ENCODE measurements at places on chromosomes 2 and 18. TPM values are rescaled to one million over a fixed set of nuclear protein-coding genes. Genes with fewer than 3 reads are reported as not detected.

LRATD1 gene
- not detected for total RNA-seq

CNRIP1 gene
- total RNA-seq = not detected

LRP1B gene
- total RNA-seq = not detected

GREB1L gene
- total RNA-seq = not detected

PLCD4 gene
- 0.30 TPM for total RNA-seq

GRCh38 chr2:96514521-96514920 lies 9.4 kb upstream of the NEURL3 start:
- no peak for DNase-seq
- H3K27me3 ChIP-seq = no peaks in the 10 kb centered on the region
- H3K36me3 ChIP-seq = peaks cover 19% of the 10 kb centered on the region
- no peaks in the 10 kb centered on the region for H3K4me1 ChIP-seq

- no peaks in the 10 kb centered on the region for H3K27me3 ChIP-seq
- H3K4me3 ChIP-seq = no peak overlapping the region
- H3K4me1 ChIP-seq = no peaks in the 10 kb centered on the region
Observed at GRCh38 chr18:73153271-73153670, 285.5 kb upstream of the NETO1 start.

- H3K36me3 ChIP-seq = no peaks in the 10 kb centered on the region
- no peak for DNase-seq
- H3K27ac ChIP-seq = no peak overlapping the region
- peaks cover 3% of the 10 kb centered on the region for H3K27me3 ChIP-seq
Observed at GRCh38 chr2:100243631-100244030, 78.7 kb downstream of the LONRF2 start.

DNA sequence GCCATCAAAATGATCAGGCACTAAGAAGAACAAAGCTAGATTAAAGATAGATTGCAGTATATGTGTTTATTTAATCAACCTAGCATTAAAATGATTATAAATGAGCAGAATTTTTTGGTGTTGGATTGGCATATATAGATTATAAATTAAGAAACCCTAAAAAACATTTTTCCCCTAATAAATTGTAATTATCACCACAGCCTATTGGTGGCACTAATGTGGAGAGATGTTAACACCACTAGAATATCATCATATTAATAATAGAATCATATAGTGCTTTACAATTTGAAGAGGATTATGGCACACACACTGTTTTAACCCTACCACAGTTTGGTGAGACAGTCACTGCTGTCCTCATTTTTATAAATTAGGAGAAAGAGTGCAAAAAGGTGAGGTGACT lies 112.4 kb upstream of the RND3 start:
- H3K27ac ChIP-seq = no peak overlapping the region
- no peaks in the 10 kb centered on the region for H3K27me3 ChIP-seq
- DNase-seq = no peak
- no peaks in the 10 kb centered on the region for H3K4me1 ChIP-seq

- H3K27me3 ChIP-seq = no peaks in the 10 kb centered on the region
- DNase-seq = no peak
- H3K27ac ChIP-seq = no peak overlapping the region
- no peak overlapping the region for H3K4me3 ChIP-seq
- H3K4me1 ChIP-seq = no peaks in the 10 kb centered on the region
- H3K36me3 ChIP-seq = no peaks in the 10 kb centered on the region
Observed at GRCh38 chr2:164498836-164499235, 122.4 kb downstream of the GRB14 start.

- H3K27ac ChIP-seq = no peak overlapping the region
- no peak overlapping the region for H3K4me3 ChIP-seq
- H3K4me1 ChIP-seq = peaks cover 81% of the 10 kb centered on the region
Observed at GRCh38 chr18:77111449-77111848, 21.1 kb downstream of the MBP start.

DNA sequence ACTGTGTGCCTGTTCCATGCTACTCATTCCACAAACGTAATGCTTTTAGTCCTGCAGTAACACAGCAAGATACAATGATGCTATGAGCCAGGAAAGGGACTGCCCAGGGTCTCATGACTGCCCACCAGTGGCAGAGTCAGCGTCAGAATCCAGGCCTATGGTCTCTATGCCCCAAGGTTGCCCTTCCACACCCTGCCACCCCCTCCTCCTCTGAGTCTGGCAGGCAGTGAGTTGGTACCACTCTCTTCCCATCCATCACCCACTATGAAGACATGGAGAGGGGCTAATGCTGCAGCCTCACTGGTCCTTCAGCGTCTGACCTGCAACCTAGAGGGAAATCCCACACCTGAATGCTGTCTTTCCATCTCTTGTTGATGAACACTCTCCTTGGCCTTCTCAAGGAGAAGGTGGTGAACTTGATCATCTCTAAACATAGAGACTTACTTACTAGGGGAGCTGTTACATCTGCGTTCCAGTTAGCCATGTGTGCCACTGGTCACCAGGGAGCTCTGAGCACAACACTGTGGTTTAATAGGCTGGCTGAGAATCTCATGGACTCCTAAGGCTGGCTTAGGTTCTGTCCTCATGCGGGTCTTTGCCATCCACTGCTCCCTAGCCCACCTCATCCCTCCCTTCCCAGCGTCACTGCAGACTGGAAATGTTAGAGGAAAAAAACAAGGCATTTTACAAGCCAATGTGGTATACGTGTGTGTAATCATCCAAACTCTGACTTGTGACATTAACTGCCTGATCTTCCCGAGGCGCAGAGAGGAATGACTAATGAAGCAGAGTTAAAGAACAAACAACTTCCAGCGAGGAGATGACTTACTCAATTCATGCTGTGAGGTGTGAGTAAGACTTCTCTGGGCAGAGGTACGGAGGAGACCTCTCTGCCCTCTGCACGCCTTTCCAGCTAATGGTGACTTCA lies 28.8 kb downstream of the STEAP3 start:
- no peak for DNase-seq
- H3K27me3 ChIP-seq = no peaks in the 10 kb centered on the region
- H3K27ac ChIP-seq = no peak overlapping the region

GRCh38 chr2:60555066-60555782 lies 1.8 kb upstream of the BCL11A start:
- DNase-seq = peak; percentile 76
- peak overlapping the region; percentile 73 for H3K4me3 ChIP-seq
- peaks cover 78% of the 10 kb centered on the region for H3K27me3 ChIP-seq
- H3K4me1 ChIP-seq = peaks cover 30% of the 10 kb centered on the region

- H3K36me3 ChIP-seq = no peaks in the 10 kb centered on the region
- peaks cover 9% of the 10 kb centered on the region for H3K27me3 ChIP-seq
- H3K4me1 ChIP-seq = no peaks in the 10 kb centered on the region
Observed at GRCh38 chr2:3108105-3108504, 269.5 kb downstream of the EIPR1 start.

- peak overlapping the region; percentile 87 for H3K27ac ChIP-seq
- H3K27me3 ChIP-seq = no peaks in the 10 kb centered on the region
- no peak for DNase-seq
Observed at GRCh38 chr18:12839057-12839525, 44.9 kb downstream of the PTPN2 start.

DNA sequence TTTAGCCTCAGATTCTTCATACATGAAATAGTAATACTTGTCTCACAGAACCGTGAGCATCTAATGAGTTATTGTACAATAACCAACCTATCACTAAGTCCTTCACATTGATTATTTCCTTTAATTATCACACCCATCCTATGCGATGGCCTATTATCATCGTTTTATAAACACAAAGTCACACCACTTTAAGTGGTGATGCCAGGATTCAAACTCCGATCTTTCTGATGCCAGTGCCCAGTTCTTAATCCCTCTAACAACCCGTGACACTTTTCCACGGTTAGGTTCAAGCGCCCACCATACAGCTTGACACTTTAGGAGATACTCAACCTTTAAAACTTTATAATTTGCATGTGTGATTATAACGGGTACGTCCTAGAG lies 523 bp upstream of the ALMS1 start:
- no peak for DNase-seq
- H3K4me1 ChIP-seq = peaks cover 21% of the 10 kb centered on the region
- H3K4me3 ChIP-seq = peak overlapping the region; percentile 89
- no peaks in the 10 kb centered on the region for H3K36me3 ChIP-seq
- peak overlapping the region; percentile 79 for H3K27ac ChIP-seq
- peaks cover 11% of the 10 kb centered on the region for H3K27me3 ChIP-seq

GRCh38 chr2:63667132-63667700 lies 78.5 kb downstream of the MDH1 start:
- no peak overlapping the region for H3K27ac ChIP-seq
- DNase-seq = no peak
- H3K36me3 ChIP-seq = no peaks in the 10 kb centered on the region
- no peak overlapping the region for H3K4me3 ChIP-seq

DNA sequence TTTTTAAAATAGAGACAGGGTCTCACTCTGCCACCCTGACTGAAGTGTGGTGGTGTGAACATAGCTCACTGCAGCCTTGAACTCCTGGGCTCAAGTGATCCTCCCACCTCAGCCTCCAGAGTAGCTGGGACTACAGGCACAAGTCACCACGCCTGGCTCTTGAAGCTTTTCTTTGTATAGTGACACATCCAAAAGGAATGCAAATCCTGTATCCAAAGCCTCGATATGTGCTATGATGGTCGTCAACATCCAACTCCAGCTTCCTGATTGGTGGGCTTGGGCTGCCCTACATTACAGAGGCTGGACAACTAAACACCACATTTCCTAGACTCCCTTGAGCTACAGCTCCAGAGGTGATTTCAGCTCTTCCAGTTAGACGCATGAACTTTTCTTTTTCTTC lies 101.7 kb upstream of the PGAP1 start:
- H3K36me3 ChIP-seq = peaks cover 77% of the 10 kb centered on the region
- no peak overlapping the region for H3K27ac ChIP-seq
- DNase-seq = no peak

DNA sequence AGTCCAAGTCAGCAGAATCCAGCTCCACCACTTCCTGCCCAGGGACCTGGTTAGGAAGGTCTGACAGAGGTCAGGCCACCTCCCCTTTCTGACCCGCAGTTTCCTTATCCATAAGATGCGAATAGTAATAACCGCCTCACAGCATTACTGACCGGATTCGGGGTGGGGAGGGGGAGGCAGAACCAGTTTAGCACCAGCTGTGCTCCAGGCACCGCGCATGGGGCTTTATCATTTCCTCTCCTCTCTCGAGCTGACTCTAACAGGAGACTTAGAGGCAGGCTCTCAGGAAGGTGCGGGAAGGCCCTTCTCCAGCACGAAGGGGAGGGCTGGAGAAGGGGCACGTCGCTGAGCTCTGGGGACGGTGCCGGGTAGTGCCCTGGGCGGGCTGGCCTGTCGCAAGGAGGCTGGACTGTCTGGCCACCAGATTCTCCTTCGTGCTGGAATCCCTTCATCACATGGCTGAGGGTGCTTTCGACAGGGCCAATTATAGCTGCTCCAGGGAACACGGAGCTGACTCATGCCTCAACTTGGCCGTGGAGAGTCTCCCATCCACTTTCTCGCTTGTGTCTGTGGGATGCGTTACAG lies 5.7 kb downstream of the EHD3 start:
- H3K27ac ChIP-seq = no peak overlapping the region
- peaks cover 2% of the 10 kb centered on the region for H3K27me3 ChIP-seq
- H3K4me3 ChIP-seq = no peak overlapping the region
- no peaks in the 10 kb centered on the region for H3K36me3 ChIP-seq
- H3K4me1 ChIP-seq = peaks cover 18% of the 10 kb centered on the region
- DNase-seq = no peak

GRCh38 chr18:58796220-58796619 lies 68.5 kb upstream of the ZNF532 start:
- H3K4me3 ChIP-seq = no peak overlapping the region
- H3K4me1 ChIP-seq = no peaks in the 10 kb centered on the region
- DNase-seq = no peak
- H3K36me3 ChIP-seq = no peaks in the 10 kb centered on the region

DNA sequence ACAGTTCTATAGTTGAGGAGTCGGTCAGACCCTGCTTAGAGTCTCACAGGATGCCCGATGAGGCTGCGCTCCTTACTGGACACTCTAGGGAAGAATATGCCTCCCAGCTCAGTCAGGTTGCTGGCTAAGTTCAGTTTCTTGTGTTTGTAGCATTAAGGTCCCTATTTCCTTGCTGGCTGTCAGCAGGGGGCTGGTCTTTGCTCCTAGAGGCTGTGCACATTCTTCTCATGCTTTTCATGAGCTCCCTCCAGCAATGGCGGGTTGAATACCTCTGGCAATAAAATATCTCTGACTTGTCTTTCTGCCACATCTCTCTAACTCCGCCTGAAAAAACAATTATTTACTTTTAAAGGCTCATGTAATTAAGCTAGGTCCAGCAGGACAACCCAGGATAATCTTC lies 79.4 kb upstream of the DNAJC10 start:
- H3K27me3 ChIP-seq = peaks cover 19% of the 10 kb centered on the region
- no peaks in the 10 kb centered on the region for H3K36me3 ChIP-seq
- no peak for DNase-seq
- no peaks in the 10 kb centered on the region for H3K4me1 ChIP-seq

DNA sequence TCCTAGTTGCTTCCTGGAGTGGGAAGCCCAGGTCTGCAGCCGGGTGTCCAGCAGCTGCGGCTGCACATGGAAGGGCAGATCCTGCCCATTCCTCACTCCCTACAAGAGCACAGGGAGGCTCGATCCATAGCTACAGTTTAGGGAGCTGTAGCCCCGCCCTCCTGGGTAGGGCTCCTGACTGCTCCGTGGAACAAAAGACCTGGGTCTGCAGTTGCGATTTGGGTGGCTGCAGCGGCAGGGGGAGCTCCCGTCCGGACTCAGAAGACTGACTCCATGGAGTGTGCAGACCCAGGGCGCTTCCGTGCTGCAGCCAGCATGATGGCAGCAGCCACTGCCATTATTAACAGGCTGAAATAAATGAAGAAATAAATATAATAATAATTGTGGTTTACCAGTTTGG lies 157.3 kb downstream of the CTNNA2 start:
- H3K27me3 ChIP-seq = no peaks in the 10 kb centered on the region
- DNase-seq = no peak
- H3K27ac ChIP-seq = no peak overlapping the region
- H3K4me3 ChIP-seq = no peak overlapping the region
- H3K36me3 ChIP-seq = no peaks in the 10 kb centered on the region

- H3K36me3 ChIP-seq = no peaks in the 10 kb centered on the region
- no peaks in the 10 kb centered on the region for H3K4me1 ChIP-seq
- H3K4me3 ChIP-seq = no peak overlapping the region
- no peak for DNase-seq
Observed at GRCh38 chr2:6392966-6393365, 472.7 kb downstream of the CMPK2 start.

GRCh38 chr2:213065583-213066442 lies 85.6 kb downstream of the IKZF2 start:
- no peak overlapping the region for H3K4me3 ChIP-seq
- no peak for DNase-seq
- H3K4me1 ChIP-seq = peaks cover 14% of the 10 kb centered on the region
- no peaks in the 10 kb centered on the region for H3K36me3 ChIP-seq

DNA sequence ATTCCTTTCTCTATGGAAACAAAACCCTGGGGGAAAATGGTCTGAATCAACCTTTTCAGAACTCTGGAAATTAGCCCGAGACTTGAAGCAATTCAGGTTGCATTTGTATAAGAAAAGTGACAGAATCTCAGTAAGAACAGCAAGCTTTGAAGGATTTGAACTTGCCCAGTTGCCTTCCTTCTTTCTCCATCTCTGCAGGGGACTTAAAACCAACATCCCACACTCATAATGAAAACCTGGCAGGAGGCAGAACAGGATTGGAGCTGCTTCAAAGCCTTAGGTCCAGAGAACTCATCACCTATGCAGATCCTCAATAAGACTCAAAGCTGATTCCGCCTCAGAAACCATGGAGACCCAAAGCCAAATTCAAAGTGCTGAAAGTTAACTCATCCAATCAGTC lies 790.5 kb upstream of the ID2 start:
- H3K27me3 ChIP-seq = no peaks in the 10 kb centered on the region
- peaks cover 3% of the 10 kb centered on the region for H3K36me3 ChIP-seq
- no peak overlapping the region for H3K4me3 ChIP-seq
- H3K27ac ChIP-seq = no peak overlapping the region
- DNase-seq = no peak

All from activated CD8-positive, alpha-beta memory T cell treated with anti-CD3 and anti-CD28 coated beads, Interleukin-2, amount 10 ng/mL, durations not matched to agents 7 days and 5 days (primary cell).